Breast epithelium (tissue), 4 donors: ENCODE measurements at places on chromosomes 4 and X. TPM values are rescaled to one million over a fixed set of nuclear protein-coding genes. Genes with fewer than 3 reads are reported as not detected.

DNA sequence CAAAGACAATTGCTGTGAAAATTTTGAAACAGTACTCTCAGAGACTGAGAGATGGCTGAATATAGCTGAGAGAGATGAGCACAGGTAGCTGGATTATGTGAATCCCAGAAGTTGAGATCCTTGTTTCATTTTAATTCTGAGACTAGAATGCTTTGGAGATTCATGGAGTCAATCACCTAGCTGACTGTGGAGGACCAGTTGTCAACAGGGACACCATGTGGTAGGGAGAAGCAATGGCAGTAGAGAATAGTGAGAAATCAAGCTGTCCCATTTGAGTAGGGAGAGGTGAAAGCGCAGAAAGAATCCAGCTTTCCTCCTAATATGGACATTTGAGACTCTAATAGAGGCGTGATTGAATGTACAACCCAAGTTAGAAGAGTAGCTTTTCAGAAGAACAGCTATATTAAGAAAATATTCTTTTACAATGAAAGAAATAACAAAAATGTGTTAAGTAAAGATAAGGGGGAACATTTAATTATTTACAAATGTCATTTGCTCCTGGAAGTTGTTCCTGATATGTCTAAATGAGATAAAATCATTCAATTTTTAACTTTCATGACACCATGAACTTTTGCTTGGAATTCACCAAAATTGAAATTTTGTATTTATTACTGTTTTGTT lies 30.3 kb upstream of the GLRB start:
- DNase-seq: no peak

DNA sequence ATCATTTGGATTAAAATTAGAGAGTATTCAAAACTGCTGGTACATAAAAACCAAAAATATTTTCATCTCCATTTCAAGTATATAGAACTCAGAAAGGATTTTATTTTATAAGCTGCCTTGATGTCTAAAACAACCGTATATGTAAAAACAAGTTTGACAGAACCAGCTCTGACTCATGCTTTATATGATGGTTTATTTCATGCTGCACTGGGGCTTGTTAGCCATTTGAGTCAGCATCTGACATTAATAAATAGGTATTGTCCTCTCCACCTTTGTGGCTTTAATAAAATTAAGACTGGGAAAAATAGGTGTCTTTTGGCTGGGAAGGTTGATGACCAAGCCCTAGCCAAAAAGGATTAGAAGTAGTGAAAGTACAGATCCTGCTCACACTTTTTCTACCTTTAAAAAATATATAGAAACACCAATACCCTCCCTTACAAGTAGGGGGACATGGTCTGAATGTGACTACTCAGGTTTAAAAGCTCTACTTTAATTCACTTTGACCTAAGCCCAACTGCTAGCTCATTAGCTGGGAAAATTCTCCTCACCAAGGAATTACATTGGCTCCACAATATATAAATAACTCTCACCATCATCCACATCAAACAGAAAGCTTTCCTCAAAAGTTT lies 228.1 kb downstream of the ADAMTS3 start:
- DNase-seq: no peak

DNA sequence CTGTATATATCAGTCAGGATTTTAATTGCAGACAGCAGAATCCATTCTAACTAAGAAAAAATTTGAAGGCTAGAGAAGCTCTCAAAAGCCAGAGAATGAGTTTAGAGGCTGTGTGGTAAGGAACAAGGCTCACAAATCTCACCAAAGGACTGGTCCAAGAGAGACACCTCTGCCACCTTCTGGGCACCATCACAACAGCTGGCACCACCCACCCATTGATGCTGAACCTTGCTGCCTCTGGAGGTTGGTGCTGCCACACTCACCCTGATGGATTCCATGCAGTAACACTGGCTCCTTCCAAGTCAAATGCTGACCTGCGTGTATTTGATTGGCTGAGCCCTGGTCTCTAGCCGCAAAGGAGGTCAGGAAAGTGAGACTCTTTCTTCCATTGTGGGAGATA lies 100.8 kb downstream of the BEND2 start:
- DNase-seq: no peak

DNA sequence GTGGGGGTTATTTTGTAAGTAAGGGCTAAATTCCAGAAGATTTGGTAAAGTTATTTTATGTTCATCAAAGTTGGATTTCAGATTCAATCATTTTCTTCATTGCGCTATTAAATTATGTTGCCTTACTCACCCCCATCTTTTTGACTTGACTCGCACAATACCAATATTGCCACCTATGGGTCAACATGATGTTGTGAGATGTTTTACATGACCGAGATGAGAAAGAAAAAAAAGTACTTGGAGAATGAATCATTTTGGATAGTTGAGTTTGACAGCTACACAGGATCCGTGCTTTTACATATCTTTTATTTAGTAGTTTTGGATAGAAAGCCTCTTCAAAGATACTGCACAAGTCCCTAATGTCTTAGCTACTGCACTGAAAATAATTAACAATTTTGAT lies 224.2 kb upstream of the EMCN start:
- no peak for DNase-seq

- DNase-seq: peak; percentile 48
Observed at GRCh38 chr4:16226816-16227461, 668 bp upstream of the TAPT1 start.

The NIPAL1 gene
- 9.4 TPM for total RNA-seq

The MGST2 gene
- 29.1 TPM for total RNA-seq

The DCAF4L1 gene
- 0.48 TPM for total RNA-seq

The UGT2A3 gene
- total RNA-seq: not detected

The WDR44 gene
- total RNA-seq: 19.3 TPM
